CD4-positive, alpha-beta T cell treated with Interleukin-17A for 1 hour (primary cell): ENCODE measurements at places on chromosomes 7 and 10.

DNA sequence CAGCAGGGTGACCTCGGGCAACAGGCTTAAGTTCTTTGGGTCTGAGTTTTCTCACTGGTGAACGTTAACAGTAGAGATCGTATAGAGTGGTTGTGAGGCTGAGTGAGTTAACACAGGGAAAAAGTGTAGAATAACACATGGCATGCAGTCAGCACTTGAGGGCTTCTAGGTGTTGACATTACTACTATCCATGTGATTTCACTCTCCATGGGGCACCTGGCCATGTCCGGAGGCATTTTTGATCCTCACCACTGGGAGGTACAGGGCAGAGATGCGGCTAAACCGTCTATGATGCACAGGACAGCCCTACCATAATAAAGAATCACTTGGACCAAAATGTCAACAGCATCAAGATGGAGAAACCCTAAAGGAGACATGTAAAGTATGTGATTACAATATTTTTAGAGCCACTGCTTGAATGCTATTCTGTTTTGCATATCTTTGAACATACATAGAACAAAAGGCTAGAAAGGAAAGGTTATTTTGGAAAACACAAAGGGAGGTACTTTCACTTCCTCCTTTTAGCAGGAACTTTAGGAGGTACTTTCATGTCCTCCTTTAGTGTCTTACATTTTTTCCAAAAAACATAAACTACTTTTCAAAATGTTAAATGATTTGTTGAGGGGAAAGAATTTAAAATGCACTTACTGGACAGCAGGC lies 44.3 kb downstream of the NOD1 start:
- DNase-seq = no peak

DNA sequence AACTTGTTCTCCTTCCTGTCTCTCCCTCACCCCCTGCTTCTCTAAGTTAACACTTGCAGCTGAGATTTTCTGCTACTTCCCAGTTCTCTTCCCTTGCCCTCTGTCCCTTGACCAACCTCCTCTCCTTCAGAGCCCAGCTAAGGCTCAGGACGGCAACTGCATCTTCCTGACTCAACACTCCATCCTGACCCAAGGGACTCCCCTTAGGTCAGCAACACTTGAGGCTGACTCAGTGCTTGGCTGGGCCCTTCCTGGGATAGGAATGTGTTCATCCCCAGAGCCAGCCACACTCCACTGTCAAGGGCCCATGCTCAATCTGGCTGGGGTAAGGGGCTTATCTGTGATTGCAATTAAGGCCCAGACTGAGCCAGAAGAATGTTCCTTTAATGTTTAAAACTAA lies 3.4 kb downstream of the CALHM2 start:
- DNase-seq = no peak

DNA sequence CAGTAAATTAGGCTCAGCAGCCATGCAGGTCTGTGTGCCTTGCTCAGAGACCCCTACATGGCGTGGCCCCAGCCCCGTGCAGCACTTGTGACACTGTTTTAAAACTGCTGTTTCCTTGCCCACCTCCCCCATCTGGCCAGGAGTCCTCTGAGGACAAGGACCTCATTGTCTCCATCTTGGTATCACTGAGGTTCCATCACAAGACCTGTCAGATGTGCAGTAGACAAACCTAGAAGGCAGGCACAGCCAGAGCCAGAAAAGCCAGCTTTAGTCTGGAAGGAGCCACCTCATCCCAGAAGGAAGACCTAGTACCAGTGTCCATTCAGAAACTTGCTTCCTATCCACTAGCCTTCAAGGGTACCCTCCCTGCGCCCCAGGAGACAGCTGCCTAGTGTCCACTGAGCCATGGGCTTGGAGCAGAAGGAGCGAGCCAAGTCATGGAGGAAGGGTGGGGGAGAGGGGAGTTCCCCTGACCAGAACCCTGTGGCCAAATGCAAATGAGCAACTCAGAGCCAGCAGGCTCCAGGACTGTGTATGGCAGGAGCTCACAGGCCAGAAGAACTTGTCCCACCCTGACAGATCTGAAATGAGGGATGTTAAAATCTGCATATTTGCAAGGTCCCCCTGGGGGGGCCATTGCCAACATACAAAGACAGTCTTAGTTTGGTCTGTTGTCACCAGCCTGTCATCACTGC lies 176.1 kb downstream of the SH3PXD2A start:
- no peak for DNase-seq

DNA sequence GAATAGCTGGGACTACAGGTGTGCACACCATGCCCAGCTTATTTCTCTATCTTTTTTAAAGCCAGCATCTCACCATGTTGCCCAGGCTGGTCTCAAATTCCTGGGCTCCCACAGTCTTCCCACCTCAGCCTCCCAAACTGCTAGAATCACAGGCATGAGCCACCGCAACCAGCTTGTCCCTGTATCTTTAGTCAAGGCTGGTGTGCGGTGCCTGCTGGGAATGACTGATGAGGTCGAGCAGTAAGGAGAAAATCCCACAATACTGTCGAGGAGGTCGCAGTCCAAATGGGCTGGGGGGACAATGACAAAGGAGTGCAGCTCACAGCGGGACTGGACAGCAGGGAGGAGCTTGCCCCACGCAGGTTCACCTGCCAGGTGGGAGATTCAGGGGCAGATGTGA lies 50.2 kb upstream of the CALN1 start:
- DNase-seq = no peak

GRCh38 chr7:105046414-105046813 lies 32.4 kb downstream of the KMT2E start:
- no peak for DNase-seq

DNA sequence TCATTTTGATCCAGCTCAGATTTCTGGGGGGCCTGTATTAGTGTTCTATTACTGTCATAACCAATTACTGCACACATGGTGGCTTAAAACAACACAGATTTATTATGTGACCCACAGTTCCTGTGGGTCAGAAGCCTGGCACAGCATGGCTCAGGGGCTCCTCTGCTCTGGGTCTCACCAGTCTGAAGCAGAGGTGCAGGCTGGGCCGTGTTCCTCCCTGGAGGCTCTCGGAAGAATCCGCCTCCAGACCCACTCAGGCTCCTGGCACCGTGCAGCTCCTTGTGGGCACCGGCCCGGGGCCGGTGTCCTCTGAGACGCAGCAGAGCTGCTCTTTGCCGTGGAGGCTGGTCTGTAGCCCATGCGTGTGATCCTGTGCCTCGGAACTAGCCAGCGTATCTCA lies 61.5 kb downstream of the RAMP3 start:
- no peak for DNase-seq

GRCh38 chr10:34396663-34397062 lies 418.4 kb downstream of the PARD3 start:
- no peak for DNase-seq

DNA sequence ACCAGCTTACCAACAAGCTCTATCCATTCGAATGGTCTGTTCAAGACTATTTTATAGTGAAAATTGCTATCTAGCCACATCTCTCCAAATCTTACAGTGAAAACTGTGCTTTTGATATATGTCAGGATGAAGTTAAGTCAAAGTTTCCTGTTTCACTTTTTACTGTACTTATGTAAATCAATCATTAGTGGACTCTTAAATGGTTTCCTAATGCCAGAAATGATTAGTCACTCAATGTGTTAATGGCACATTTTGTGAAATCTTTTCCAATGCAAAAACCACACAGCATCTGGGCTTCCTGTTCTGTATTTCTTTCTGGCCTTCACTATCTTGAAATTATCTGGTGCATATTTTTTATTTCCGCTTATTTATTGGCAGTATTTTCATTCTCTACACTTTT lies 87.3 kb upstream of the STEAP1B start:
- DNase-seq = no peak

DNA sequence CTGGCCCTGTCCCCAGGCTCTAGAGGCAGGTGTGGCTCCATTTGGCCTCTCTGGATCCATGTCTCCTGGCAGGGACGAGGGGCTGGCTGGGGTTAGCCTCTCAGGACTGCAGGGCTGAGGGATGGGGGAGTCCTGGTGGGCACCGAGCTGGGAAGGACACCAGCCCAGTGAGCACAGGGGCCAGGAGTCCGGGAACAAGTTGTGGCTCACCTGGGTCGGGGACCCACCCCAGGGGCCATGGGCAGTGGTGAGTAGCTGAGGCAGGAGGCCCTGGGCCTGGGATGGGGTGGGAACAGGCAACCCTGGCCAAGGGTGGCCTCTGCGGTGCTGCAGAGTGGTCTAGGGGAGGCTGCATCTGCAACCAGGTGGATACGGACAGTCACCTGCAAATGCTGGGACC lies 24.1 kb downstream of the ANTXRL start:
- DNase-seq = no peak

- DNase-seq = no peak
Observed at GRCh38 chr10:122244001-122244975, 26.8 kb upstream of the BTBD16 start.

GRCh38 chr10:131944976-131945695 lies 36.6 kb downstream of the BNIP3 start:
- DNase-seq = no peak

GRCh38 chr10:49512121-49512809 lies 26.7 kb downstream of the ERCC6 start:
- DNase-seq = peak; percentile 61

DNA sequence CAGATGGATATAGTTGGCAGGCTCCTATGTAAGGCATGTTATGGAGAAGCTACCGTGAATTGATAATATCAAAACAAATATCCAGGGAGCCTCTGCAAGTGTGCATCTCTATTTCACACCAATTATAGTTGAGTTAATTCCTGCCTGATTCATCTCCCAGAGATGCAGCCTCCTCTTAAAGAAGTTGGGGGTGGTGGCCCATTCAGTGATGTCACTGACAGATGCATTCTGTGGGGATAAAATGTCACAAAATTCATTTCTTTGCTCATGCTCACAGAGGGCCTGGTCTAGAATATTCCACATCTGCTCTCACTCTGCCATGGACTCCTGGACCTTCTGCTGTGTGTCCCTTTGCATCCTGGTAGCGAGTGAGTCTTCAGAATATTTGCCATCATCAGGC lies 189.1 kb upstream of the PRSS1 start:
- DNase-seq = no peak

GRCh38 chr7:4018601-4019316 lies 663.3 kb upstream of the FOXK1 start:
- no peak for DNase-seq

DNA sequence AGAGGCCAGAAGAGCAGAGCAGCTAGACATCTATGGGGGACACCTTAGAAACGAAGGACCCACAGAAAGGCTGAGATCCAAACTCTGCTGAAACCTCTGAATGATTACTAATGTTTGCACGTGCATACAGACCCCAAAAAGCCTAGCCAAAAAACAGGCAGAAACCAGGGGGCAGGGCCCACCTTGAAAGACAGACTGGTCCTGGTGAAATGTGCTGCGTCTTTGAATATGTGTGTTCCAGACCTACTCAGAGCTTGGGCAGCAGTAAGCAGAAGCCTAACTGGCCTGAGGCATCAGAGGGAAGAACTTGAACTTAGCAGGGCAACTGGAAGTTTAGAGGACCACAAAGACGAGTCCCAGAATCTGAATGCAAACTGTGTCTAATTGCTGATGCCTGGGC lies 251.8 kb downstream of the TEX36 start:
- DNase-seq = no peak

DNA sequence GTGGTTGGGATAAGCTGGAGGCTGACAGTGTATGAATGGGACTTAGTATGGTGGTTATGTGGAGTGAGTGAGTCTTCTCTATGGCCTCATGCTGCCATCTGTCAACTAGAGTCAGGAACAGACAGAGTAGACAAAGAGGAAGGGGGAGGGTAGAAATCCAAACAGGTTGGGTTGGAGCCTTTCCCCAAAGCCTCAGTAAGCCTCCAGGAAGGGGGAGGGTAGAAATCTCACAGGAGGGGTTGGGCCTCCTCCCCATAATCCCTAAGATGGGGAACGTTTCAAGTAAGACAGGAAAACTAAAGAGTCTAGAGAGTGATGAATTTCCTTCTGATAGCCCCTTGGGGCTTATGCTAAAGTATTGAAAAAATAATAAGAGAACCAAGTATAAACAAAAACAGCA lies 2.0 kb upstream of the AKR1B15 start:
- no peak for DNase-seq

GRCh38 chr7:139091677-139091996 lies 17.9 kb downstream of the ZC3HAV1 start:
- DNase-seq = no peak

DNA sequence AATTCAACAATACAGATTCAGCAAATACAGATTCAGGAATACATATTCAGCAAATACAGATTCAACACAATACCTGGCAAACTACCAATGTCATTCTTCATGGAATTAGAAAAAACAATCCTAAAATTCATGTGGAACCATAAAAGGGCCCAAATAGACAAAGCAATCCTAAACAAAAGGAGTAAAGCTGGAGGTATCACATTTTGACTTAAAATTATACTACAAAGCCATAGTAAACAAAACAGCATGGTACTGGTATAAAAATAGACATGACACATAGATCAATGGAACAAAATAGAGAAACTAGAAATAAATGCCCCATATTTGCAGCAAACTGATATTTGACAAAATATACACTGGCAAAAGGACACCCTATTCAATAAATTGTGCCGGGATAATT lies 3.4 kb upstream of the NT5C3A start:
- no peak for DNase-seq

- no peak for DNase-seq
Observed at GRCh38 chr10:99593312-99593711, 26.9 kb downstream of the SLC25A28 start.

GRCh38 chr7:37671876-37672275 lies 11.7 kb upstream of the GPR141 start:
- no peak for DNase-seq

DNA sequence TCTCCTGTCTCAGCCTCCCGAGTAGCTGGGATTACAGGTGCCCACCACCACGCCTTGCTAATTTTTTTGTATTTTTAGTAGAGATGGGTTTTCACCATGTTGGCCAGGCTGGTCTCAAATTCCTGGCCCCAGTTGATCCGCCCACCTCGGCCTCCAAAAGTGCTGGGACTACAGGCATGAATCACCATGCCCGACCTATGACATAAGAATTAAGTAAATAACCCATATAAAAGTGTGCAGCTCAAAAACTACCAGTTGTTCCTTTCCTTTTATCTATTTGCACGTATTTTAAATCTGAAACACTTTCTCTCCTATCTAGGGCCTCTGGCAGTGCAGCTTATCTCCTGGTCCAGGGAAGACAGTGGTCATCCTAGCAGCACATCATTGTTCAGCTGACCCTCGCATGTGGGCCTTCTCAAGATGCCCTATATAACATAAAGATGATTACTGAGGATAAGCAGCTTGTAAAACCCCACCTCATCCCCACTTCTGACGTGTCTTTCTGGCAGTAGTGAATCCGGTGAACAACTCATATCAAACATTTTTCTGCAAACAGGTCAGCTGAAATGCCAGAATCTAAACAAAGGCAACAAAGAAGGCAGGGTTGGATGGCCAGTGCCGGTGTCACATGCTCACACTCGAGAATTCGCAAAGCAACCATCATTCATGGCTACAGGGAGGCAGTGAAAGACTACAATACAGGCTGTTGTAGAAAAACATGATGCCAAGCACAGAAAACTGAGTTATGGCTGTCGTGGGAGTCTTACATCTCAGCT lies 36.0 kb upstream of the KCNIP2 start:
- DNase-seq = no peak

- DNase-seq = no peak
Observed at GRCh38 chr7:20395104-20395503, 64.4 kb downstream of the ITGB8 start.
